ENCODE measurements at places on chromosomes 1 and 21.

DNA sequence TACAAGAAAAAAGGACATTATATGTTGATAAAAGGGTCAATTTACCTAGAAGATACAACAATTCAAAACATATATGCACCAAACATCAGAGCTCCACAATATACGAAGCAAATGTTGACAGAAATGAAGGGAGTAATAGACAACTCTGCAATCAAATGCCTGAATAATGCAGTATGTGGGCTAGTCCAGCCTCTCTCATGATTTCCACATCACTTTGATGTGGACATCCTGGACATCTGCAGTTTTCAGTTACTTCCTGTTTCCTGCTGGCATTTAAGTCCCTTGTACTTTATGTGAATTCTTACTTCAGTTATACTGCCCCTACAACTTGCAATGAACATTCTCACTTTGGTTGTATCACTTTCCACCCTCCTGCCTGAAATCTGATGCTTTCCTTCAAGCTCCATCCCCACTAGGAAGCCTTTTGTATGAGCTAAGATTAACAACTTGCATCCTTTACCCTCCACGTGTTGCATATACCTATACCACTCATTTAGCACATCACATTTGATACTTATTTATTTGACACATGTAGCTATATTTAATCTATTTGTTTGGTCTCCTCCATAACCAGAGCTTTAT lies 36.7 kb downstream of the DISC1 start:
- DNase-seq = no peak

DNA sequence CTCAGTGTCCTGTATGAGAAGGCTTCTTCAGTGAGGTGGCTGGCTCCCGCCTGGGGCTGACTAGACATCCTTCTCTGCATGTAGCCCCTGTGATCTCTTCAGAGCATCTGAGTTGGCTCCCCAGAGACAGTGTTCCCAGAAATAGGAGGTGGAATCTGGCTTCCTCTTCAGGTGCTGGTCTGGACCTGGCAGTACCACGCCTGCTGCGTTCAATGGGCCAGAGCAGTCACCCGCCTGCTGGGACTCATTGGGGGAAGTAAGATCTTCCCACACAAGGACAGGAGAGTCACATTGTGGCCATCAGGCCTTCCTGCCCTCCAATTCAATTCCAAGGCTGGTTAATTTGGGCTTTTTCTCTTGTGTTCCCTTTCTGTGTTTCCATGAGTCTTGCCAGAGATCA lies 51.0 kb downstream of the ADARB1 start:
- no peak for DNase-seq

GRCh38 chr1:41529621-41530395 lies 45.3 kb upstream of the EDN2 start:
- DNase-seq = no peak

- DNase-seq = no peak
Measured at GRCh38 chr1:67383999-67384638, 46.1 kb downstream of the SERBP1 start.

GRCh38 chr1:37914719-37915475 lies 32.0 kb downstream of the INPP5B start:
- DNase-seq = no peak

GRCh38 chr1:221672239-221672645 lies 69.6 kb downstream of the DUSP10 start:
- no peak for DNase-seq

GRCh38 chr1:1597275-1597930 lies 2.5 kb downstream of the FNDC10 start:
- no peak for DNase-seq

- DNase-seq = no peak
Measured at GRCh38 chr1:26218906-26219494, 15.0 kb upstream of the CEP85 start.

- DNase-seq = no peak
Measured at GRCh38 chr1:11697188-11697892, 5.8 kb downstream of the DRAXIN start.

GRCh38 chr1:234545517-234546386 lies 64.2 kb downstream of the IRF2BP2 start:
- no peak for DNase-seq

DNA sequence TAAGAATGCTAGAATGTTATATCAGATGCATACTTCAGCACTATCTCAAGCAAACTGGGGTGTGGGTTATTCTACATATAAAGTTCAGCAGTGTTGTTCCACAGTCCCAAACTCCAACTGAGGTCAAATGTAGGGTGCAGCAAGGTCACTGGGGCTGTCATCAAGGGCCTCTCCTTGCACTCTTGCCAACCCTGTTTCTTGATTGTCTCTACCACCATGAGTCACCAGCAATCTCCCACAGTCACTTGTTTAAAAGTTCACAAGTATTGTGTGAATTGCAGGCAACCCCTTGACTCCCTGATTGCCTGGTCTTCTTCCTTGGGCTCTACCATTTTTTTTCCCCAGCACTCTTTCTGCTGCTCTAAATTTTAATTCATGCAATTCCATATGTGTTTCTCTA lies 10.6 kb downstream of the METTL18 start:
- DNase-seq = no peak

- DNase-seq = no peak
Measured at GRCh38 chr1:76147917-76148316, 73.4 kb downstream of the ST6GALNAC3 start.

DNA sequence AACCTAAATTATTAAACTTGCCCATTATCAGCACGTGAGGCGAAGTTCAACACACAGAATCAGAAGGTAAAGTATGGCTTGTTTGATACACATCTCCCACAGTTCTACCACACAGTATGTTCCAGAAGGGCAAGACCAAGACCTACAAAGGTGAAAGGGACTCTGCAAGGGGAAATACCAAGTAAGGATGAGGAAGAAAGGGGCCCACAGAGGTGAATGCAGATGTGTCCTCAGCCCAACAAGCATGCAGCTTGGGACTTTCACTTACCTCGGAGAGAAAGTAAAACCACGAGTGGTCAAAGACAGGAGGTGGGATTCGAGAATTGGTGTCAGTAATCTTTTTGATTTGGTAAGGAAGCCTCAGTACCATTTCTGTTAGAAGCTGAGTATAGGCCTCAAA lies 85.8 kb downstream of the UBR4 start:
- DNase-seq = no peak

- no peak for DNase-seq
Measured at GRCh38 chr1:111085676-111086075, 54.2 kb downstream of the DRAM2 start.

GRCh38 chr1:36339215-36339614 lies 15.8 kb upstream of the EVA1B start:
- DNase-seq = no peak

GRCh38 chr1:221415651-221416050 lies 326.2 kb downstream of the DUSP10 start:
- no peak for DNase-seq

DNA sequence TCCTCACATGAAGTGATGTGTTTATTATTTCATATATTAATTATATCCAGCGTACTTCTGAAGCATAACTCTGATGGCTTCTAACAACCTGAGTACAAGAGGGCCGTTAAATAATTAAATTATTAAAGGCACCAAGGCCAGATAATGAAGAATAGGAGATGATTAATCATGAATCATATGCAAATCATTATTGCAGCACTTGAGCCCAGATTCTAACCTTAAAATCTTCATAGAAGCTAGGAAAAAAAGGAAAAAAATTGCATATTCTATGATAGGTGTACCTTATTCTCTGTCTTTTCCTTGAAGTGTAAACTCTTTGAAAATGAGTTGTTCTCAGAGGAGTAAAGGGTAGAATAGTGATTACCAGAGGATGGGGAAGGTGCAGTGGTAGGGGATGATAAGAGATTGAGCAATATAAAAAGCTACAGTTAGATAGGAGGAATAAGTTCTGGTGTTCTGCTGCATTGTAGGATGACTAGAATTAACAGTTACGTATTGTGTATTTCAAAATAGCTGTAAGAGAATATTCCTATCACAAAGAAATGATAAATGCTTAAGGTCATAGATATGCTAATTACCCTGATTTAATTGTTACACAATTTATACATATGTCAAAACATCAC lies 51.1 kb downstream of the SWT1 start:
- no peak for DNase-seq

DNA sequence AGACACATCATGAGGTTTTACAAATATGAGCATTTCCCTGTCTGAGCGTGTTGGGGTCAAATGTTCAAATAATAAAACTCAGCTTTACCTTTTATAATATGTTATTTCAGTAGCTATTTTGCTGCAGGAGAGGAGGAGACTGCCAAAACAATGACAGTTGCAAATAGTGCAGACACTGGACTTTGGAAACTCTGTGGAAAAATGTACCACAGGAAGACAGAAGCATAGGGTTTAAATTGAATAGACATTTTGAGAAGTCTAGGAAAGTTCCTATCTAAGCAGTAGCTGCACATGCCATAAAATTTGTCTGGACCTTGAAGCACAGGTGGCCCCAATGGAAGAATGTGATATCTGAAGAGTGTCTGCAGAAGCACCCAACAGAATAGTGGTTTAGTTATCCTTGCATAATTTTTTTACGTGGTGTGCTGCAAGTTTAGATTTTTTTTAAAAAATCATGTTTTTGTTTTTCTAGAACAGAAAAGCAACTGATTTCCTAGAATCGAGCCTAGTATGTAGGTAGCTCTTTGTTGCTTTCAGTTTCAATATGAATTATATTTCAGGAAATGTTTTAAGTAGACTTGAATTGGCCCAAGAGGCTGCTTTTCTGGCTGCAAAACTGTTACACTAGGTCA lies 14.0 kb upstream of the GBP5 start:
- DNase-seq = no peak

GRCh38 chr1:197677313-197677712 lies 98.0 kb downstream of the DENND1B start:
- DNase-seq = no peak

- DNase-seq = no peak
Measured at GRCh38 chr1:51044199-51044598, 57.8 kb upstream of the C1orf185 start.

DNA sequence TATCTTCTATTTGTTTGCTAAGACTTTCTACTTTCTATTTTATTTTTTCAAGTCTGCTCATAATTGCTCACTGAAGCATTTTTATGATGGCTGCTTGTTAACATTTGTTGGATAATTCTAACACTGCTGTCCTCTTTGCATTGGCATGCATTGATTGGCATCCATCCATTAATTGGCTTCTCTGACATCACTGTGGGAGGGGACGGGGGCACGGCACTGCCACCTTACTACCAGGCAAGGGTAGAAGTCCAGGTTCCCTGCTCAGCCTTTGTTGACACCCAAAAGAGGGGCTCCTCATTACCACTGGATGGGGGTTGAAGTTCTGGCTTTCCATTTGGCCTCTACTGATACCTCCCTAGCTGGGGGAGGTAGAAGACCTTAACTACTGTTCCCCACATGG lies 11.5 kb upstream of the ABCG1 start:
- DNase-seq = no peak

GRCh38 chr21:31910074-31910470 lies 37.3 kb downstream of the HUNK start:
- DNase-seq = no peak

- DNase-seq = no peak
Measured at GRCh38 chr1:219927956-219928790, at the start of gene SLC30A10. SLC30A10 (minus strand) TSS chr1:219928557; CDS start chr1:219928440, 117 bp downstream.

- no peak for DNase-seq
Measured at GRCh38 chr1:165902565-165902964, 75.2 kb downstream of the UCK2 start.

GRCh38 chr1:202010180-202011015 lies at the start of gene ELF3:
ELF3 (plus strand) TSS chr1:202010587; CDS start chr1:202011137, 550 bp downstream.
- no peak for DNase-seq

All from T1000 (cell line).